ENCODE measurements at places on chromosomes 7 and 10.

DNA sequence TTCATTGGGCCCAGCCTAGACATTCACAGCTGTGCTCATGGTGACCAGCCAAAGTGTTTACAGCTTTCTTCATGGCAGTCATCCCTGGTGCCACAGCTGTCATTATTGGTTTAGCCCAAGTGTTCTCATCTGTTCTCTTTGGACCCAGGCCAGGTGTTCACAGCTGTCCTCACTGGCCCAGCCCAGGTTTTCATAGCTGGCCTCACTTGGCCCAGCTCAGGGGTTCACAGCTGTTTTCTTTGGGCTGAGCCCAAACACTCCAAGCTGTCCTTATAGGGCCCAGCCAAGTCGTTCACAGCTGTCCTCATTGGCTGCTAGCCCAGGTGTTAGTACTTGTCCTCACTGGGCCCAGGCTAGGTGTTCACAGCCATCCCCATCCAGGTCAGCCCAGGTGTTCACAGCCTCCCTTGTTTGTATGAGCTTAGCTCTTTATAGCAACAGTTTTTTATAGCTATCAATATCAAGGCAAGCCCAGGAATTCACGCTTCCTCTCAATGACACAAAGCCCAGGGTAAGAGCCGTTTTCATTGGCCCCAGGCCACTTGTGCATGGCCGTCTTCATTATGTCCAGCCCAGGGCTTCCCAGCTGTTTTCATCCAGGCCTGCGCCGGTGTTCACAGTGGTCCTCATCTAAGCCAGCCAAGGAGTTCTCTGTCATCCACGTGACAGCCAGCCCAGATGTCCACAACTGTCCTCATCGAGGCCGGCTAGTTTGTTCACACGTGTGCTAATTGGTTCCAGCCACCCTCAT lies 11.6 kb downstream of the FRG2B start:
- DNase-seq: no peak

DNA sequence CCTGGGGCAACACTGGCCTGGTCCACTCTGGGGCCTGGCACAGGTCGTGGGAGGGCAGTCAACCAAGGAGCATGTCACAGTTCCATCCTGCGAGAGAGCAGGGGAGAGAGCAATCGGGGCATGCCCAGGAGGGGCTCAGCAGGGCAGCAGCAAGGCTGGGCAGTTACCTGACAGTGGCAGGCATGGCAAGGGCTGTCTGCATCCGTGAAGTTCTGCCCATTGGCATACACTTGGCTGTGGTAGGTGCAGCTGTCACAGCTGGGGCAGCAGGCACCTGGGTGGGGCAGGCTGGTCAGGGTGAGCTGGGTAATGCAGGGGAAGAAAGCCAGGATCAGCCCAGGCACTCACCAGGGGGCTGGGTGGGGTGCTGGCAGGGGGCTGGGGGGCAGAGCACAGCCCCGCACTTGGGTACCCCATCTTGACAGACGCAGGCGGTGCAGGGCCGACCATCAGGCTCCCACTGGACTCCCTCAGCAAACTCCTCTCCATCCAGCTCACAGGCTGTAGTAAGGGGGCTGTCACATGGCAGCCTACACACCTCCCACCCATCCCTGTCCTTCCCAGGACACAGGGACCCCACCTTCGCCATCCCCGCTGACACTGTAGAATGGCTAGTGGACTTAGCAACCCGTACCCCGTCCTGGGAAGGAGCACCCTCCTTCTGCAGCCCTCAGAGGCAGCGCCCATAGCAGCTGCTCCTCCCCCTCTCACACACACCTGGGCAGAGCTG lies 17.8 kb downstream of the KCP start:
- DNase-seq: no peak

DNA sequence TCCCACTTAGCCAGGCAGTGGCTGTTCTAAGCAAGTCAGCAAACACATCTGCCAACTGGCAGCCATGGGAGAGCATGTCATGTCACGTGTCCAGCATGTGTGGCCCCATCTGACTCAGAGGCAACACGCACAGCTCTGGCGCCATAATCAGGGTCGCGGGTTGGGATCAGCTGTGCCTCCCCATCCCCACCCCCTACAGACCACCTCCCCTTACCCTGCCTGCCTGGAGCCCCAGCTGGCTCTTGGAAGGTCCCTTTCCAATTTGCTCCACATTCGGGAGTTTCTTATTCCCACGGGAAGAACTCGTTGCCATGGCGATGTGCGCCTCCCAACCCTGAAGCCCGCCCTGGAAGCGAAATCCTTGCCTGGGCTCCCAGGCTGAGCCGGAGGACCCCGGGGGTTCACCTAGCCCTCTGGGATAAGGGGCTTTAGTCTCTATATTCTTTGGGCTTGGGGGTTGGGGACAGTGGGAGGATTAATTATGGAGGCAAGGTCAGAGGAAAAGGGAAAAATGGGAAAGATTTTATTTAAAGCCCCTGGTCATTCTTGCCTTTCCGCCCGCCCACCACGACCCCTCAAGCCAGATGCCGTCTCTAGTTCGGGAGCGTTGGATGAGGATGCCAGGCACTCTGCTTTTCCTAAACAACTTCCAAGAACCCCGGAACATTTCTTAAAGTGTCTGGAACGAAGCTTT lies 283.7 kb downstream of the ZEB1 start:
- DNase-seq: peak; percentile 30

- no peak for DNase-seq
Measured at GRCh38 chr7:156177422-156178055, 365.3 kb upstream of the SHH start.
